ENCODE measurements at places on chromosomes 4 and X. TPM values are rescaled to one million over a fixed set of nuclear protein-coding genes. Genes with fewer than 3 reads are reported as not detected.

COX7B2 gene
- polyA plus RNA-seq: not detected

SETD7 gene
- 18.5 TPM for polyA plus RNA-seq

EXOC1 gene
- 64.0 TPM for polyA plus RNA-seq

IL2 gene
- polyA plus RNA-seq: not detected

PDGFC gene
- polyA plus RNA-seq: 25.0 TPM

ADH1B gene
- polyA plus RNA-seq: 1,187 TPM

Data from right lung (tissue), 10 donors.